ENCODE measurements at places on chromosomes 6 and 20.

DNA sequence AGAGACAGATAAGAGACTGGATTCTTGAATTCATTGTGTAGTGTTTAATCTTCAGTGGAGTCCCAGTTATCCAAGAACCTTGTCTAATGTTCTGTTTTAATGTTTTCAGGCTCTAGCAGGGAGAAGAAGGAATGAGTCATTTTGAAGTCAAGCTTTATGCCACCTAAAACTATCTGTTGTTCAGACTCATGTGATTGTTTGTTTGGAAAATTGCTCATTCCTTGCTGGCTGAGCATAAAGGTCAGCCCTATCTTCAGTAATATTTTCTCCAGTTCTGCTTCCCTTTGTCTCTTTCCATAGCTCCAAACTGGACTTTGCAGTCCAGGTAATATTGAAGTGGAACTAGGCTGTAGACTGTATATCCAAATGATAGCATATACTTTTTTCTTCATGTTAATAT is 34.2 kb downstream of the CLVS2 start:
- DNase-seq: no peak

GRCh38 chr6:170058878-170059485 is 231.9 kb downstream of the DLL1 start:
- DNase-seq: no peak

- DNase-seq: no peak
Measured at GRCh38 chr6:66396549-66396948, 689.5 kb upstream of the EYS start.

GRCh38 chr6:106141441-106142237 is 55.5 kb downstream of the PRDM1 start:
- DNase-seq: no peak

DNA sequence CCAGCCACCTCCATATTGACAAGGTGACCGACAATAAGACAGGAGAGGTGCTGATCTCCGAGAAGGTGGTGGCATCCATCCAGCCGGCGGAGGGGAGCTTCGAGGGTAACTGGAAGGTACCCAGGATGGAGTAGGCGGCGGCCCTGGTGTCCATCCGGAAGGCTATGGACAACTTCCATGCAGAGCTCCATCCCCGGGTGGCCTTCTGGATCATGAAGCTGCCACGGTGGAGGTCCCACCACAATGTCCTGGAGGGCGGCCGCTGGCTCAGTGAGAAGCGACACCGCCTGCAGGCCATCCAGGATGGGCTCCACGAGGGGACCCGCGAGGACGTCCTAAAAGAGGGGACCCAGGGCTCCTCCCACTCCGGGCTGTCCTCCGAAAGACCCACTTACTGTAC is 17.0 kb downstream of the DEFB115 start:
- DNase-seq: no peak

GRCh38 chr6:127300411-127300810 is 33.7 kb downstream of the RNF146 start:
- peak; percentile 75 for DNase-seq

- no peak for DNase-seq
Measured at GRCh38 chr6:155085582-155086257, 90.6 kb downstream of the TIAM2 start.
